Cardiac ventricle fibroblast (primary cell): ENCODE measurements at places on chromosomes 4 and X. TPM values are rescaled to one million over a fixed set of nuclear protein-coding genes. Genes with fewer than 3 reads are reported as not detected.

Gene NAP1L3
- 3.7 and 4.7 TPM in 2 replicates for total RNA-seq

Gene SUPT20HL1
- total RNA-seq, result not detected in 2 replicates

Gene CLDN22
- total RNA-seq, result not detected in 2 replicates

Gene ARMCX4
- total RNA-seq, result 2.5 and 3.3 TPM in 2 replicates

Gene JCHAIN
- total RNA-seq, result 0.10 and 0.12 TPM in 2 replicates

Gene HCFC1
- 34.6 and 36.1 TPM in 2 replicates for total RNA-seq

Gene GYG2
- 2.1 and 2.5 TPM in 2 replicates for total RNA-seq

Gene MID1
- 14.7 and 21.5 TPM in 2 replicates for total RNA-seq

Gene GPR82
- not detected in 2 replicates for total RNA-seq

Gene RAB41
- total RNA-seq, result not detected in 2 replicates

Gene FRMPD3
- under 0.01 TPM in 1 of 2 replicates, not detected in the other for total RNA-seq

Gene SHROOM4
- 2.5 and 3.2 TPM in 2 replicates for total RNA-seq

Gene UGT2A1
- total RNA-seq, result not detected in 2 replicates

Gene CYSLTR1
- not detected in 2 replicates for total RNA-seq

Gene S100P
- total RNA-seq, result 0.59 TPM in 1 of 2 replicates, not detected in the other

Gene RHOXF2
- not detected in 2 replicates for total RNA-seq

Gene CCDC149
- total RNA-seq, result 8.5 and 10.5 TPM in 2 replicates

Gene TEX13B
- total RNA-seq, result not detected in 2 replicates

Gene FAM184B
- not detected in 2 replicates for total RNA-seq

Gene CFAP47
- total RNA-seq, result not detected in 2 replicates

Gene BEX5
- total RNA-seq, result not detected in 2 replicates

Gene GBA3
- not detected in 2 replicates for total RNA-seq

Gene ODAM
- not detected in 2 replicates for total RNA-seq

Gene EVC
- 72.1 and 96.1 TPM in 2 replicates for total RNA-seq

Gene PRPS2
- total RNA-seq, result 24.8 and 28.3 TPM in 2 replicates

Gene PNMA6A
- 0.69 TPM in 1 of 2 replicates, not detected in the other for total RNA-seq

Gene GRID2
- total RNA-seq, result not detected in 2 replicates

Gene PAK3
- 0.12 and 0.15 TPM in 2 replicates for total RNA-seq

Gene MAP9
- 13.0 and 19.3 TPM in 2 replicates for total RNA-seq

Gene IBSP
- not detected in 2 replicates for total RNA-seq
